ENCODE measurements at places on chromosomes 2 and 18.

DNA sequence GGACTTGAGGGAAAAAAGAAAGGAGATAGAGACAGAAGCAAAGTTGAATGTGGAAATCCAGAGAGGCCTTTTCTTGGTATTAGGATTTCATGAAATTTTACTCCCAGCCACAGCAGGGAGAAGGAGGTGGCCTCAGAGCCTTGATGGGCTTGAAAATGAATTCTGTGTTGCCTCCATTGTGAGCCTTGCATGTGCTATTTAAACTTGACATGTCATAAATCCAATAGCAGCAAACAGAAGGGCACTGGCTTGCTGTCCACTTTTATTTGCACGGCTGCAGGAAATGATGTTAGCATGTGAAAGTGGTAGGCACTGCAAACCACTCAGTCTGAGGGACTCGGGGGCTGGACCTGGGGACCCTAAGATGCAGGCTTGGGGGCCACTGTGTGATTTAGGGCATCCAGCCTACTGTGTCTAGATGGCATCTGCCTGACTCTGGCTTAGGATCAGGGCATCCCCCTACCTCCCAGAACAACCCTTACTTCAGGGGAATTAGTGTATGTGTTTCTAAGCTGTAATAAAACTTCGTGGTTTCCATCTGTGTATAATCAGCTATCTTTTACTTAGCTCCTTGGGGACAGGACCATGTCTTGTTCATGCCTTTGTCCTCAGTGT is 139.1 kb upstream of the SKOR2 start:
- DNase-seq, result no peak

- no peak for DNase-seq
Observed at GRCh38 chr2:138994502-138994901, 214.3 kb upstream of the NXPH2 start.

DNA sequence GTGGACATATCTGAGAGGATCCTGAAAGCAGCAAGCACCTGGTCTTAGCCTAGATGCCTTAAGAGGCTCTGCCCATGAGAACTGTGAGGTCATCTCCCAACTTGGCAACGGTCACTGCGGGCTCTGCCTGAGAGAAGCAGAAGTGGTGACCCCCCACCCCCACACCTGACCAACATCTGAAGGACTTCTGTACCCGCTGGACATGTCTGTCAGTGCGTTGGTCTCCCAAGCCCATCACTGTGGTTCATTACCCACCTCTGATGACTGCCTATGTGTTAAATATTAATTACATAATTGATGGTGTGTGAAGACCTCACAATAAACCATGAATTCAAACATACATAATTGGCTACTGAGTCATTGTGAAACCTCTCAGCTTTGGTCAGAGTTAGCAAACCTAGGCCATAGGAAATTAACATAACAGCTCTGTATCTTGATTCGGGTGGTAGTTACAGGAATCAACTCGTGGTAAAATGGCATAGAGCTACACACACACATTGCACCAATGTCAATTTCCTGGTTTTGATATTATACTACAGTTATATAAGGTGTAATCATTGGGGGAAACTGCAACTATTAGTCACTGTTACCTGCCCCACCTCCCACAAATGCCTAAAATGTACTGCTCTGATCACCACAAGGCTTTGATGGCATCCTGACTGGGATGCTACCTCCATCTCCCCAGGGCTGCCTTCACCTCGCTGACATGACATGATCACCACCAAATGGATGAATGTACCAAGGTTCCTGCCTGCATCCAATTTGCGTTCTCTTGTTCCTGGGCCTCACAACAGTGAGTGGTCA is 4.3 kb upstream of the GALNT1 start:
- DNase-seq, result no peak

DNA sequence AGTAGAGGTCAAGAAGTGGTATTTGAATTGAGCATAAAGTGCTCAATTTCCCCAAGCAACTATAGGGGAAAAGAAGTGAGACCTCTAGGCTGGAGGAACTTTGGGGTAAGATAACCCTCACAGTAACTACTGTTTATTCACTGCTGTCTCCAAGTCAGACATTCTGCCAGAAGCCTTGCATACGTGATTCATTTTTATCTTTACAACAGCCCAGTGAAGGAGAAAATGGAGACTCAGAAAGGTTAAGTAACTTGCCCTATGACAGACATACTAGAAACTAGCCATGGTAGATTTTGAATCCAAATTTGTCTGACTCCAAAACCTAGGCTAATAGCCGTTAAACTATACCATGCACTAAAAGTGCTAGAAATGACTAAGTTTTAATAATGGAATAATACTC is 28.4 kb downstream of the DNAJC10 start:
- DNase-seq, result no peak

DNA sequence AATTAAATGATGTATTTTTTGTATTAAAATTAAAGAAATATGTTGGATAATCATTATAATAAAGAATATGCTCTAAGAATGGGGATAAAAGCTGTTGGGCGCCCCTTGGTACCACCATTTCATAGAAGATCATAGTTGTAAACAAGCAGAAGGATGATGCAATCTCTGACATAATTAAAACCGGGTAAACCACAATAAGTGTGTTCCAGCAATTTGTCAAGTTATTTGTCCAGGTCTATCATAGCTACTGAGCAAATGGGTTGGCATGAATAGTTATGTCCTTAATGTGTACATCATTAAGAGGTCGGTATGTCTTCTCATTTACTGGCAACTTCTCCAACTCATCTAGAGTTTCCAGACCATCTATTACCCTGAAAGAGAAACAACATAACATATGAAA is 6.7 kb upstream of the CLK1 start:
- no peak for DNase-seq

DNA sequence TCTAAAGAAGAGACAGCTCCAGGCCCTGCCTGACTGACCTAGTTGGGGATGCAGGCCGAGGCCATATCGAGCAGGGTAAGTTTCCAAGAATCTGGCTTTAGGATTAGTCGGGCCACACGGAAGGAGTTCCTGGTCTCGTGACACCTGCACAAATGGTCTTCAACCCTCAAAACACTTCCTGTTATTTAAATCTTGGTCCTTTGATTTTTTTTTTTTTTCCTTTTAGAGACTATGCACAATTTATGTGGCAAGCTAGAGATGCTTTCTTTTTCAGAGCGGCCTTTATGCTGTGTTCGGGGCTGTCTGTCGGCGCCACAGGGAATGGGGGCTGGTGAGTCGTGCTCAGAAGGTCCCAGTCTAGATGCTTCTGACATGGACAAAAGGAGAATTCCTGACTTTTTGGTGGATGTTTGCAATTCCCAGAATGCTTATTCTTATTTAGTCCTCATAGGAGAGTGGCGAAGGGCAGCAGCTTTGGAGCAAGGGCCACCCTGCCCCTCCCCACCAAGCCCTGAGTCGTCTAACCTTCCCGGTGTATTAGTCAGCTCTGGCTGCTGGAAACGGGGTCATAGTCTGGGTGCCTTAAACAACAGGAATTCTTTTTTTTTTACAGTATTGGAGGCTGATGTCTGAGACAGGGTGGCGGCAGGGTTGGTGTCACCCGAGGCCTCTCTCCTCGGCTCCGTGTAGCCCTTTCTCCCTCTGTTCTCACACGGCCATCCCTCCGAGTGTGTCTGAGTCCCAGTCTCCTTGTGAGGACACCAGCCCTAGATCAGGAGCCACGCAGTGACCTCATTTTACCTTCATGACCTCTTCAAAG is 27.4 kb downstream of the HPCAL1 start:
- DNase-seq, result no peak

- DNase-seq, result no peak
Observed at GRCh38 chr18:5756823-5757222, 138.5 kb downstream of the TMEM200C start.

DNA sequence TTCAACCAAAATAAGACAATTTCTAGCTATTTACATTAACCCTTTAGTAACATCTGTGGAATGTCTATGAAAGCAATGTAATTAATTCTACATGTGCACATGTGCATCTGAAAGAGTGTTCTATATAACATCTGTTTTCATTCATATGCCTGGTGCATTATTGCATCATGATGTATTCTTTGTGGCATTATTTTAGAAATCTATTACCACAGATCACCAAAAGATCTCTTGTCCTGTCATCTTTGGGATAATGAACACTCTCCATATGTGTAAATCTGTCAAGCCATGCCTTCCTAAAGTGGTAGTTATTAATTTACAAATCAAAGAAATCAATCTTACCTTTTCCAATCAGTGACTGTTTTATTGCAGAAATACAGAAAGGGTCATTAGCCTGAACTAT is 86.9 kb downstream of the TRIB2 start:
- no peak for DNase-seq

DNA sequence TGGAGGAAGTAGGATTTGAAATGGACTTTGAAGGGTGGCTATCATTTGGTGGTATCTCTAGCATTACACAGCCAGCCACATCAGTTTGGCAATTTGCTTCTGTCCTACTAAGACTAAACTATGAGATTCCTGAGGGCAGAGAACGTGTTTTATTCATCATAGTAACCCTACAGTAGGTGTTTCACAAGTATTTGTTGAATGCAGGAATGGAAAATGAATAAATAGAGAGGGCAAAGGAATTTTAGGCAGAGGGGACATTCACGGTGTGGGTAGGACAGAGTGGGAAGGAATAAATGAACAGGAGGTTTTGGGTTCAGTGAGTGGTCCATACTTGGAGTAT is 15.7 kb upstream of the GPR39 start:
- DNase-seq, result no peak

DNA sequence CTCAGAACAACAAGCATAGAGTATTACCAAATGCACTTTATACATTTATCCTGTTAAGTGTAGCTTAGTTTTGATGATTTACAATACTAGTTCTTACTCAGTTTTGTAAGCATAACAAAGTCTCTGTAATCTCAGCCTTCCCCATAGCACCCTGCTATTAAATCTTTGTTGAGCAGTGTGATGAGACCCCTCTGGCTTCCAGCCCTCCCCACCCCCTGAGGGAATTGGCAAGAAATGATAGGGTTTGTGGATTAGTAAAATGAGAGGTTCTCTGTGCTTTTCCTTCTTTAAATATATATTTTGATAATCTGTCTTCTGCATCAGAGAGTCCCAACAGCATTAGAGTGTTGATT is 37.2 kb downstream of the ZNF521 start:
- no peak for DNase-seq

DNA sequence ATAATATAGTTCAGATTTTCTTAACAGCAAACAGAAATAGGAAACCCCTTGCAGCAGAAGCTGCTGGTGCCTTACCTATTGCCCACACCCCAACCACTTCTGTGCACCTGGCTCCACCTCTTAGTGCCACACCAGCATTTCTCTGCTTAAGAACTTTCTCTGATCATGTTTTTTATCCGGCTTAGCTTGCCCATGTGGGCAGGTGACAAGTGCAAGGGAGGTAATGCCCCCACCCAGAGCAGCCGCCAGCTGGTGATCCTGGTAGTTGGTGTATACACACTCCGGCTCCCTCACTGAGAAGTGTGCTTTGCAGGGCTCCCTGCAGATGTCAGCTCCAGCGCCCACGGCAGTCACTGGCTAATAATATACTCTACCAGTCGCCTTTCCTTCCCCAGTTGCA is 126.3 kb downstream of the ALPK2 start:
- no peak for DNase-seq

DNA sequence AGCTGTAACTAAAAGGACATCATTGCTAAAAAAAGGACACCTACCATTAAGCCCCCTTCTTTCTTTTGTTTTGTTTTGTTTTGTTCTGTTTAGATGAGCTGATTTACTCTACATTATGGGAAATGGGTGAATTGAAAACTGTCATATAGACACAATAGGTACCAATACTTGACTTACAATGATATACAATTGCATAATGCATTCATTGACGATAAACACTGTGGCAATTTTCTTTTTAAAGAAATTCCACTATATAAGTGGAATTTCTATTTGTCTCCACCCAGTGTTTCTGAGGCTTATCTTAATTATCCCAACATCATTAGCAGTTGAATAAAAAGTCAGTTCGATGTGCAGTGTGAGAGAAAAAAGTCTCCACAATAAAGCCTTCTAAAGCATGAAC is 282.1 kb downstream of the BCL2 start:
- no peak for DNase-seq

- DNase-seq, result no peak
Observed at GRCh38 chr2:29343830-29344229, 228.6 kb downstream of the CLIP4 start.

DNA sequence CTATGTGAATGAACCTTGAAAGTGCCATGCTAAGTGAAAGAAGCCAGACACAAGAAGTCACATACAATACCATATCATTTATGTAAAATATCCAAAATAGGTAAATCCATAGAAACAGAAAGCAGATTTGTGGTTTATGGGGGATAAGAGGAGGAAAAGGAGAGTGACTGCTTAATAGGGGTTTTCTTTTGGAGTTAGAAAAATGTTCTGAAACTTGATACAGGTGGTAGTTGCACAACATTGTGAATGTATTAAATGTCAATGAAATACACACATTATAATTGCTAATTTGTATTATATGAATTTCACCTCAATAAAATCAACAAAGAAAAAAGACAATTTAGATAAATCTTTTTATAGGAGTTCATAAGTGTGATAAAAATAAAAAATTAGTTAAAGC is 37.1 kb downstream of the MEMO1 start:
- no peak for DNase-seq

GRCh38 chr2:42072349-42073118 is 24.7 kb downstream of the PKDCC start:
- DNase-seq, result no peak

- DNase-seq, result no peak
Observed at GRCh38 chr18:40687399-40687798, 1267.6 kb upstream of the PIK3C3 start.

DNA sequence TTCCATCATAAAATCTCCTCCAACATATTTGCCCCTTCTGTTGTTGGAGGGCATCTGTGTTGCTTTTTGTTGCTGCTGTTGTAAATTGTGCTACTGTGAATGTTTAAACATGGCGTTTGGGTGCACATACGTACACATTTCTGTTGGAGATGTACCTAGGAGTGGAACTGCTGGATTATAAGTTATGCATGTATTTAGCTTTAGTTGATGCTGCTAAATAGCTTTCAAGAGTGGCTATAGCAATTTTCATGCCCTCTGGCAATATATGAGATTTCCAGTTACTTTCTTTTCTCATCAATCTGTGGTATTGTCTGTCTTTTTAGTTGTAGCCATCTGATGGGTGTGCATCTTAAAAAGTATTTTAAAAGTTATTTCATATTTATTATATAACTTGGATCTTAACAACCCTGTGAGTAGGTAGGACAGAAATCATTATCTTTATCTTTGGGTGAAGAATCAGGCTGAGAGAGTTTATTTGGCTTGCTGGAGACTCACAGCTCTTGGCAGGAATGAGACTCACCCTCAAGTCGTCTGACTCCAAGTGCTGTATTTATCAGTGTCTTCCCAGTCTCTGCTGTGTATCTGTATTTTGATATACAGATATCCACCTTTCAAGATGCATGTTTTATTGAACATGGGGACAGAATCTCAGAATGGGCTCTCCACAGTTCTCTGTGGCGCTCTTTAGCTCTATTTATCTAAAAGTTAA is 16.9 kb downstream of the ZNF236 start:
- DNase-seq, result no peak

- no peak for DNase-seq
Observed at GRCh38 chr2:200596774-200597570, 11.2 kb downstream of the AOX1 start.

GRCh38 chr18:14085770-14086457 is 46.3 kb downstream of the ZNF519 start:
- no peak for DNase-seq

- DNase-seq, result no peak
Observed at GRCh38 chr2:240820607-240821428, 799 bp upstream of the KIF1A start.

- DNase-seq, result no peak
Observed at GRCh38 chr2:98281607-98282006, 64.6 kb upstream of the CNGA3 start.

Data from CD4-positive, alpha-beta T cell treated with Interleukin-4 for 1 hour (primary cell).